ENCODE measurements at places on chromosomes 12 and 14.

DNA sequence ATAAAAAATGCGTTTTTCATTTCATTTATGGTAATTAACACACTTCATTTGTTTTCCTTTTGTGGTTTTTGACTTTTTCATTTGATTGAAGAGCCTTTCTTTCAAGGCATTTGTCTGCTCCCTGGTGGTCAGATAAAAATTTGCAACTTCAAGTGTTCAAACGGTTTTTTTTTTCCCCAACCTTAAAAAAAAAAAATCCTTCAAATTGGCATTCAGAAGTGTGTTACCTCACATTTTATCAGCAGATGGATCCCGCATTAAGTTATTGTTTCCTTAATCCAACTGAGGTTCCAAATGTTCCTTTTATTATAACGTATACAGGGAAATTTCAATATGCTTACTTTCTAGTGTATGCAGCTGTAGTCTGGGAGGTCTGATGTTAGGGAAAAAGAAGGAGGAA is 47.2 kb downstream of the MYF5 start:
- peak; percentile 57 for DNase-seq

DNA sequence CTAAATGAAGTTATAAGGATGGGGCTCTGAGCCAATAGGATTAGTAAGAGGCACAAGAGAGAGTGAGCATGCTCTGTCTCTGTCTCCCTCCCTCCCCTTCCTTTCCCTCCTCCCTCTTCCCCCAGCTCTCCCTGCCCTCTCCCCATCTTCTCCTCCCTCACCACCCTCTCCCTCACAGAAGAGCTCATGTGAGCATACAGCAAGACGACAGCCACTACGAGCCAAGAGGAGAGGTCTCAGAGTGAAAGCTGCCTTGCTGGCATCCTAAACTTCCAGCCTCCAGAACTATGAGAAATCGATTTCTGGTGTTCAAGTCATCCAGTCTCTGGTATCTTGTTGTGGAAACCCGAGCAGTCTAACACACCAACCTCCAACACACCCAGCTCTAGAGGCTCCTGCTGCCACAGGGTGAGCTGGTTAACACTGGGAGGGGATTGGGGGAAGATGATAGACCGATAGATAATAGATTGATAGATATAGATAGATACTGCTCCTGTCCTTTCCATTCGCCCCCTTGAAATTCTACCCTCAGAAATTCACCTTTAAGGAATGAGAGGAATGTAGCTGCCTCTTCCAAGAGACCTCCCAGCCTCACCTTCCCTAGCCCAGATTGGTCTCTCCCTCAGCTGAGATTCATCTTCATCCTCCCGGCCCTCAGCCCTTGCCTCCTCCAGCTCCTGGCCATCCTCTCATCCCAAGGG is 25.8 kb upstream of the ACTN1 start:
- peak; percentile 58 for DNase-seq

DNA sequence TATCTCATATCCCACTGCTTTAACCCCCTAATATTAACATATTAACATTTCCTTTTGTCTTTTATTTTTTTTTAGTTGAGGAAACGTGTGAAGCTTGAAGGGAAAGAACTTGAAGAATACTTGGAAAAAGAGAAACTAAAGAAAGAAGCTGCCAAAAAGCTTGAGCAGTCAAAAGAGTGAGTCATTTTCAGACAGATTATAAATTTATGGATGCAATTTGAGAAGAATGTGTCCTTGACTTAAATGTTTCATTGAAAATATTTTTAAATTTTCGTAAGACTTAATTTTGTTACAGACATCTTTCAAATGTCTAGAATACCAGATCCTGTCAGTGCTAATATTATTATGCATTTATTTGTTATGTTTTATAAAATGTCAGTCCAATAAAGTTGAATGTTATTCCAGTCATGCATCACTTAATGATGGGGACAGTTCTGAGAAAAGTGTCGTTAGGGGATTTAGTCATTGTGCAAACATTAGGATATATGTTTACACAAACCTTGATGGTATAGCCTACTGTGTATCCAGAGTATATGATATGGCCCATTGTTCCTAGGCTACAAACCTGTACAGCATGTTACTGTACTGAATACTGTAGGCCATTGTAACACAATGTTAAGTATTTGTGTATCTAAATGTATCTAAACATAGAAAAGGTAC is 32.6 kb downstream of the CPSF2 start:
- peak; percentile 20 for DNase-seq

DNA sequence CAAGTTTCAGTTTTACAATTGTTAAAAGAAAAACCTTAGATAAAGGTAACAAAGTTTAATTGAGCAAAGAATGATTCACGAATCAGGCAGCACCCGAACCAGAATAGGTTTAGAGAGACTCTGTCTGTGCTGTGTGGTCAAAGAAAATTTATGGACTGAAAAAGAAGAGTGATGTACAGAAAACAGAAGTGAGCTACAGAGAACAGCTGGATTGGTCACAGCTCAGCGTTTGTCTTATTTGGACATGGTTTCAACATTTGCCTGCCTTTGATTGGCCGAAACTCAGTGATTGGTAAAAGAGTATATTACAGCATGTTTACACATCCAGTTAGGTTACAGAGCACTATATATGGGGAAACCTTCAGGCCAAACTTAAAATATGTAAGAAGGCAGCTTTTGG is 703.2 kb upstream of the STXBP6 start:
- DNase-seq = no peak

GRCh38 chr12:112151766-112152541 is 26.6 kb downstream of the TRAFD1 start:
- no peak for DNase-seq

DNA sequence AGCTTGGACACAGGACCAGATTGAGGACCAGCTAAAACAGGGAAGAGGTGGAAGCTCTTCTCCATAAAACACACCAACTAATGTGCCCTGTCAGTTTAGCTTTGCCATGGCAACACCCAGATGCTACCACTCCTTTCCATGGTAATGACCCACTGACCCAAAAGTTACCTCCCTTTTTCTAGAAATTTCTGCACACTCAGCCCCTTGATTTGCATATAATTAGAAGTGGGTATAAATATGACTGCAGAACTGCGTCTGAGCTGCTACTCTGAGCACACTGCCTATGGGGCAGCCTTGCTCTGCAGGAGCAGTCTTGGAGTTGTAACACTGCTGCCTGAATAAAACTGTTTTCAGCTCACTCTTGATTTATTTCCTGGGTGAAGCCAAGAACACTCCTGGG is 3.2 kb upstream of the TDG start:
- no peak for DNase-seq

DNA sequence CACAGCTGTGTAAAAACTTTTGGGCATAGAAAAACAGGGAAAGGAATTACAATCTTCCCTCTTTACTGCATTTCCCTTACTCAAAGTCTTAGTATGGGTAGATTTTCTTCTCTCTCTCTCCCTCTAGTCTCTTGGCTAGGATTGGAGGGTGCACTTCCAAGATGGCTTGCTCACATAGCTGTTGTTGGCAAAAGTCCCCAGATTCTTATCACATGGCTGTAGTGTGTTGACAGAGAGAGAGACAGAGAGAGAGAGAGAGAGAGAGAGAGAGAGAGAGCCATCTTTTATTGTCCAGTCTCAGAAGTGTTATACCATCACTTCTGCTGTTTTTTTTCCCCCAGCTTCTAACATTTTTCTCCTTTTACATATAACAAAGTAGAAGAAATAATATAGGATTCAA is 6.3 kb upstream of the OR4E2 start:
- DNase-seq = peak; percentile 6

GRCh38 chr12:49588721-49589516 is 16.5 kb downstream of the FAM186B start:
- DNase-seq = peak; percentile 30

GRCh38 chr12:72197790-72198189 is 74.4 kb upstream of the TRHDE start:
- DNase-seq = no peak

DNA sequence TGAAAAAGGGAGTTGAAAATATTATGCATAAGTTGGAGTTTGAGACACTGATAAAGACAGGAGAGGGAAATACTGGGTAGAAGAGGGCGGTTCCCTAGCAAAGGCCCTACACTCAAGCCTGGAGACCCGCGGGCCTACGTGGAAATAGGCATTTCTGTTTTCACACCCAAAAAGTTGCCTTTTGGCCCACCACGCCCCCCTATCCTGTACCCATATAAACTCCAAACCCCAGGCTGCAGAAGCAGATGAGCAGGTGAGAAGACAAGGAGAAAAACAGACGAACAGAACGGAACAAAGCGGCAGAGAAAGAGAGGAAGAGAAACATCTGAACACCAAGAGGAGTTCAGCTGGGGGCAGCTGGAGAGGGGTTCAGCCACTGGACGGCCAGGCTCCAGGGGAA is 177.9 kb downstream of the GALC start:
- DNase-seq = no peak

- peak; percentile 64 for DNase-seq
Observed at GRCh38 chr12:122646517-122647217, 56.5 kb downstream of the HCAR2 start.

DNA sequence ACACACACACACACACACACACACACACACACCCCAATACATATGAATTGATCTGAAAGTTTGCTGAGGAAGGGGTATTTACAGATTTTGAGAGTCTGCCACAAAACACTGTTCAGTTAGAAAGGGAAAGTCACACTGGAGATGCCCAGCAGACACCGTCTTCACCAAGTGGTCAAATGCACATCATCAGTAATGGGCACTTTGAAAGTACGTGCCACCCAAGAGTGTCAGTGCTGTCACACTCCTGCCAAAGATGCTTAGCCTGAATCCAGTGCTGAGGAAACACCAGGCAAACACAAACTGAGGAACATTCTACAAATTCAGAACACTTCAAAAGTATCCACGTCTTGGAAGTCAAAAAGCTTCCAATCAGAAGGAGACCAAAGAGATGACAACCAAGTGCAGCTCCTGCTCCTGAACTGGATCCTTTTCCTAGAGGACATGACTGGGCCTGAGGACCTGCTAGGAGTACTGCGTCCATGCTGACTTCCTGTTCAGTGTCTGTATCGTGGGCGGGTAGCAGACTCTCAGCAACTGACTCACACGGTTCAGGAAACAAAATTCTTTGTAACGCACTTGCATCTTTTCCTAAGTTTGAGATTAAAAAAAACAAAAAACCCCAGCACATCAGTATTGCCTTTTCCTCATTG is 18.6 kb downstream of the PSMC1 start:
- DNase-seq = peak; percentile 58

DNA sequence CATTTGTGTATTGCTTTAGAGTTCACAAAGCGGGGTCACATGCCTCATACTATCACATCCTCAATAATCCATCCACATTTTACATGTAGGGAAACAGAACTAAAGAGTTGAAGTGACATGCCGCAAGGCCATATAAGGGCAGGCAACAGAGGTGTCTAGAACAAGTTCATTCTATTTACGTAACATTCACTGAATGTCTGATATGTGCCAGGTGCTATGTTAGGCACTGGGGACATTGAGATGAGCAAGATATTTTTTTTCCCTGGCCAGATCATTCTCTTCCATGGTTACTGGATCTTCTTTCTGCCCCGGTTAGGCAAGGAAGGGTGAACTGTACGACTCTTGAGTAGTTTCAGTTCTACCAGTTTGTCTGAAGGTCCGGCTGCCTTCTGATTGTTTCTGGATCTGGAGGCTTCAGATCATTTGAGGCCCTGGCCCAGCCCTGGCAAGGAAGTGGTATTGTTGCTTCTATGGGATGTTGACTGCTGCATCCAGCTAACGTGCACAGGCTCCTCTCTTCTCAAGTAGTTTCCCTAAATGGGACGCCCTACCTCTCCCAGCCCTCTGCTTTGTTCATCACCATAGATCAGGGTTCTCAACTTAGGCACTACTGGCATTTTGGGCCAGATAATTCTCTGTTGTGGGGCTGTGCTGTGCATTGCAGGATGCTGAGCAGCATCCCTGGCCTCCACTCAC is 12.1 kb downstream of the GPATCH2L start:
- no peak for DNase-seq

- no peak for DNase-seq
Observed at GRCh38 chr12:8513256-8513655, at the start of gene CLEC4D. CLEC4D (plus strand) TSS chr12:8513503; CDS start chr12:8513733, 230 bp downstream.

DNA sequence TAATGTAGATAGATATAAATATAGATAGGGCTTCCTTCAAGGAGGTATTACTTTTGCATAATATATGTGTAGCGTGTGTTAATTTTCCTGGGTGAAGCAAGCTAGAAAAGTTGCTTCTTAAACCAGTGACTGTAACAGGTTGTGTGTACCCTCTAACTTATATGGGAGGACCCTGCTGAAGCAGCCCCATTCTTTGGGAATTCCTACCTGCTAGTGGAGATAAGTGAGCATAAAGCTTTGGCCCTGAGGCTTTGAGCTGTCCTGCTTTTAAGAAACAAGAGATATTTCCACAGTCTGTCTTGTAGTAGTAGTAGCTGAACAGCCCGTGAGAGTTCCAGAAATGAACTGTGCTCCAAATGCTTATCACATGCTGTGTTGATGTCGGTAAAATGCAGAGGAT is 8.6 kb downstream of the RMST start:
- DNase-seq = no peak

- no peak for DNase-seq
Observed at GRCh38 chr14:51658441-51659173, 6.9 kb downstream of the FRMD6 start.

GRCh38 chr12:88362439-88362838 is 217.8 kb downstream of the KITLG start:
- DNase-seq = peak; percentile 13

DNA sequence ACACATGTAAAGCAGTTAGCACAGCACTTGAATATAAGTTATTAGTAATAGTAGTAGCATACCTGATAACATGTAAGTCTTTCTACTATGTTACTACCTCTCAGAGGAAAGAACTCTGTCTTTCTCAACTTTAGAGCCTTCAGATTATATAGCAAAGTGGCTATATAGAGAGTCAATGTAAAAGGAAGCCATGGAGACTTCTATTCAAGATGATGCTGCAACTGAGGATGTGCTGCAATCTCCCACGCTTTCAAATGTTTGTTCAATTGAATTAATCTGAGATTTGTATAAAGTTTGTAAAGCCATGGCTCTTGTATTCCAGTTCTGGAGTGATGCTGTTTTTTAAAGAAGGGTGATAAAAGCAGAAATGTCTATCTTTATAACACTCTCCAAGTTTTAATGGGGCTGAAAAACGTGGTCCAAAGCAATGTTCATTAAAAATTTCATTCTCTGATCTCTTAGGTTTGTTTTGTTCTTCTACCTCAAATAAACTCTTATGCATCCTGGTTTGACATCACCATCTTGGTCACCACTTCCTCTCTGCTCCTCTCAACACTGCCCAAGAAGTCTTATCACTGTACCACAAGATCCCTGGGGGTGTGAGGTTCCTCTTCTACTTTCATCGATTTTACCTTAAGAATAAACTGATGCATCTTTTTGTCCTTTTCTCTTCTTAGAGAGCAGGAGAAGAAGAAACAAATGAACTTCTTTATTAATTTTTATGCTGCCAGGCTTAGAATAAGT is 40.6 kb downstream of the C12orf42 start:
- DNase-seq = no peak

- no peak for DNase-seq
Observed at GRCh38 chr12:96698521-96698920, 208.5 kb upstream of the NEDD1 start.

Measured in fibroblast of skin of back (primary cell).